ENCODE measurements at places on chromosomes 12 and 14. TPM values are rescaled to one million over a fixed set of nuclear protein-coding genes. Genes with fewer than 3 reads are reported as not detected.

The SDR9C7 gene
- not detected for total RNA-seq

The SLC41A2 gene
- 7.5 TPM for total RNA-seq

The TAS2R7 gene
- not detected for total RNA-seq

The DPPA3 gene
- total RNA-seq: not detected

The ABCD2 gene
- total RNA-seq: not detected

The KRT2 gene
- not detected for total RNA-seq

The TMEM119 gene
- not detected for total RNA-seq

The LGALS3 gene
- total RNA-seq: 33.8 TPM

The SETD3 gene
- total RNA-seq: 53.1 TPM

The PTPRR gene
- total RNA-seq: 0.46 TPM

The KRT80 gene
- 23.7 TPM for total RNA-seq

The NXPH4 gene
- total RNA-seq: not detected

The TSPAN19 gene
- total RNA-seq: not detected
